Right renal cortex interstitium (tissue), 3 donors: ENCODE measurements at places on chromosomes 12 and 14.

- no peak for DNase-seq
Observed at GRCh38 chr12:19298836-19299605, 140.3 kb upstream of the AEBP2 start.

DNA sequence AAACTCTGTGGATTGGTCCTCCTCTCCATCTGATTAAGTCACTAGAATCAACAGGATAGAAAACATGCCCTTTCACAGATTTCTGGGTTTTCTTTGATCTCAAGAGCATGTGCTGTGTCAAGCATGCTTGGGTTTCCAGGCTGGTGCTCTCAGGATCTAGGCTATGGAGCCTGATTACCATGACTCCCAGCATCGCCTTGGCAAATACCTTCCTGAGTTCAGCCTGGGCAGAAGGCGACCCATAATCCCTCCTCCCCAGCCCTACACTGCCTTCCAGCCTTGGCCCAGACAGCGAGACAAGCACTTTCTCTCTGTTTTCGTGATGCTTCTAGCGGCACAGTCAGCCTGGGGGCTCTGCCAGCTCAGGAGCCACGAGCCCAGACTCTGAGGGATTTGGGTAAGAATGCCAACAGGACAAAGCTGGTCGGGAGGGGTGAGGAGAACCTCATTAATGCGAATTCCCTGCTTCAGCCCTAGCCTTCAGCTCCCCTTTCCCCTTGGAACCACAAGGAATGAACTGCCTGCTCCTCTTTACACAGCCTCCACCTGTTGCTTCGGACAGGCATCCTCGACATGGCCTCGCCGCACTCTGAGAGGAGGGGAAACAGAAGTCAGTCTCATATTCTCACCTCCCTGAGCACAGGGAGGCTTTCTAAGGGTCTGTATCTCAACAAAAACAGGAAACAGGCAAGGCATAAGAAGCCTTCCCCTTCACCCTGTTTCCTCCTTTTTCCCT, 227.1 kb downstream of the MSRB3 start:
- no peak for DNase-seq

- DNase-seq, result no peak
Observed at GRCh38 chr14:63874223-63874622, 21.4 kb downstream of the SYNE2 start.

DNA sequence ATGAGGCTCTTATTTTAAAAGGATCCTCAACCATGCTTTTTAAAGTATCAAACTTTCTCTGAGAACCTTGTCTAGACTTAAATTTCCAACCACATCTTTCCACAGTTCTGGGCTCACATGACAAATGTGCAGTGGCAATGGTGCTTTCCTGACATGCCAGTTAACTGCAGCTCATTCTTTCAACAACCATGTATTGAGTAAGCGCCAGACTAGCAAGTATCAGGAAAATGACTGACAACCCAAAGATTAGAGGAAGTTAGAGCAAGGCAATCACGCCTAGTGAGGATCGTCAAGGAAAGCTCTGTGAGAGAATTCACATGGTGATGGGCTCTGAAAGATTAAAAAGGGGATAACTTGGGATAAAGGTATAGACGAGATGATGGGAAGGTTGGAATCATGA, 35.8 kb downstream of the FLVCR2 start:
- DNase-seq, result no peak

GRCh38 chr14:48333221-48333920, 658.0 kb upstream of the MDGA2 start:
- DNase-seq, result no peak

- no peak for DNase-seq
Observed at GRCh38 chr14:35395283-35395682, 9.3 kb downstream of the NFKBIA start.

DNA sequence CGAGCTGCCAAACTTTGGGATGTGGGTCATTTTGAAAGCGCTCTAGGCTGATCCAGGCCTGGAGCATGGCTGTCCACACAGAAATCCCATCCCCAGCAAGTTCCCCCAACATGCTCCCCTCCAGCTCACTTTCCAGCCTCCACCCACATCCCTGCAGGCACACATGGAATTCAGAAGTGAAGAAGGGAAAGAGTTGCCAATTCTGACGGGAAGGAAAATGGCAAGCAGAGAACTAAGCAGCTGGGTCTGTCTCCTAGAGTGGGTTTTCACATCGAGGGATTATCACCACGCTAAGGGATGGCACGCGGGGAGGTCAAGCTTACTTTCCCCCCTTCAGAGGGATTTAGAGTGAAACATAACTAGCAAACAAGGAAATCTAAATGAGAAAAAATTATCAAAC, 142.3 kb downstream of the RIMBP2 start:
- no peak for DNase-seq

DNA sequence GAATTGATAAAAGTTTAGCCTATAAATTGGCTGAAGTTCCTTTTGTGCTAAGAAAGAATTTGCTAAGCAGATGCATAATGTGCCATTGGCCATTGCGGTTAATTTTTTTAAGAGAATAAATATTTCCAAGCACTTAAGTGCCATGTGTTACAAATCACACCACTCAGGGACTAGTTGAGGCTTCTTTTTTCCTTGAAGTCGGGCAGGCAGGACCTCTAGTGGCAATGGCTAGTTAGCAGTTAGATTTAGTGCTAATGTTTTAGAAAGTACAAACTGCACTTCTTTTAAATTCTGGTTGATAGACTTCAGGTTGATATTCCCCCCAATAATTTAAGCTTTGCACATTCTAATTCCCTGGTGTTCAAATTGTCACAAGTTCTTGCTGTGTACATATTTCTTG, 294.3 kb downstream of the APAF1 start:
- no peak for DNase-seq

GRCh38 chr12:99916555-99916954, 68.2 kb downstream of the ANKS1B start:
- DNase-seq, result no peak

- no peak for DNase-seq
Observed at GRCh38 chr12:105090361-105090760, 6.1 kb upstream of the ALDH1L2 start.

- DNase-seq, result no peak
Observed at GRCh38 chr14:99578541-99579101, 25.4 kb downstream of the CCDC85C start.

- no peak for DNase-seq
Observed at GRCh38 chr14:22099942-22100763, 426.5 kb upstream of the OR4E1 start.

DNA sequence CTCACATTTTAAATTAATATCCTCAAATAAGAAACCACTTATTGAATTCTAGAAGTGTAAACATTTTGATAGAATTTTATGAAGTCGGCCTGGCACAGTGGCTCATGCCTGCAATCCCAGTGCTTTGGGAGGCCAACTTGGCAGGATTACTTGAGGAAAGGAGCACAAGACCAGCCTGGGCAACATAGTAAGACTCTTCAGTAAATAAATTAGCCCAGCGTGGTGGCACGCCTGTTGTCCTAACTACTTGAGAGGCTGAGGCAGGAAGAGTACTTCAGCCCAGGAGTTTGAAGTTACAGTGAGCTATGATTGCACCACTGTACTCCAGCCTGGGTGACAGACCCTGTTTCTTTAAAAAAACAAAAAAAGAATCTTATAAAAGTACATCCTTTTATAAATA, 8.9 kb upstream of the ZNF410 start:
- no peak for DNase-seq

GRCh38 chr12:115636546-115636945, 640.9 kb downstream of the MED13L start:
- DNase-seq, result no peak

GRCh38 chr12:6214633-6215032, 14.4 kb downstream of the CD9 start:
- DNase-seq, result no peak

DNA sequence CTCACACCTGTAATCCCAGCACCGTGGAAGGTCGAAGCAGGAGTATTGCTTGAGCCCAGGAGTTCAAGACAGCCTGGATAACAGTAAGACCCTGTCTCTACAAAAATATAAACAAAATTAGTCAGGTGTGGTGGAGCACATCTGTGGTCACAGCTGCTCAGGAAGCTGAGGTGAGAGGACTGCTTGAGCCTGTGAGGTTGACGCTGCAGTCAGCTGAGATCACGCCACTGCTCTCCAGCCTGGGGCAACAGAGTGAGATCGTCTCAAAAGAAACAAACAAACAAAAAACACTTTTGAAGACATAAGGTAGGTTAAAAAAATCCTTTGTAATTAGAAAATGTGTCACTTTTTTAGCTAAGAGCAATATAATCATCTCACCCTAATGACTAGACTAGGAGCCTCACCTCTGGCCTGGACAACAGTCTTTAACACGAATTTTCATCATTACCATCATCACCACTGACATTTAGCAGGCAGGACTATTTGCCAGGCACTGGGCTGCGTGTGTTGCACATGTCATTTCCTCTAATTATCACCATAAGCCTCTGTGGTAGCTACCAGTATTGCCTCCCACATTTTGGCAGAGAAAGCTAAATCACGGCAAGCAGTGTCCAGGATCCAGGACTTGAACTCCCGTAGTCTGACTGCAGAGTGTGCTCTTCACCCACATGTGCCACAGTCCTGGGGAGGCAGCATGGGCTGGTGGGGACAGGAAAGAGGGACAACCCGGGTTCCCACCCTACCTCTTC, 4.6 kb upstream of the SYCP3 start:
- DNase-seq, result no peak

DNA sequence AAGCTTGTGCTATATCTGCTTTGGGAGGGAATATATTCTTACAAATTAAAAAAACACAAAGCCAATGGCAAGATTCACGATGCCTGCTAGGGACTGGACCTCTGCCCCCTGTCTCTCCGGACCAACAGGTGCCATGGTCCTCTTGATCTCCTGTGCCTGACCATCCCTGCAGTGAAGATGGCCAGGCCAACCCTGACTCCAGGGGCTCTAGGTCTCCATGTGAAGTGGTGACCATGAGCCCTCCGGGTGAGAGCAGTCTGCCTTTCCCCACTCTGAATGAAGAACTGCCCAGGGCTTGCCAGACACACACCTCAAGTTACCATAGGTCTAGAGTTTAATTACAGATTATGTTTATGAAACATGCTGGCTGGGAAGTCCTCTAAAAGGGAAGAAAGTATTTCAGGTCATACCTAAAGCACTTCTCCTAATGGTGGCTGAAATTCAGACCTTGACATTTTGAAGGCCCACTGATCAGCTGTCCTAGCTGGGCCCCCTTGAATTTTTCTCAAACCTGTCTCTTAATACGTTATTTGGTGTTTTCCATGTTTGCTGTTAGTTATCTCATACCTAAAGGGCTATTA, 1.4 kb downstream of the ARHGDIB start:
- no peak for DNase-seq

GRCh38 chr14:24875203-24875838, 174.6 kb downstream of the STXBP6 start:
- DNase-seq, result no peak

- no peak for DNase-seq
Observed at GRCh38 chr14:33110737-33111443, 172.2 kb downstream of the NPAS3 start.

- DNase-seq, result no peak
Observed at GRCh38 chr12:27384261-27384590, 51.6 kb downstream of the BMAL2 start.

DNA sequence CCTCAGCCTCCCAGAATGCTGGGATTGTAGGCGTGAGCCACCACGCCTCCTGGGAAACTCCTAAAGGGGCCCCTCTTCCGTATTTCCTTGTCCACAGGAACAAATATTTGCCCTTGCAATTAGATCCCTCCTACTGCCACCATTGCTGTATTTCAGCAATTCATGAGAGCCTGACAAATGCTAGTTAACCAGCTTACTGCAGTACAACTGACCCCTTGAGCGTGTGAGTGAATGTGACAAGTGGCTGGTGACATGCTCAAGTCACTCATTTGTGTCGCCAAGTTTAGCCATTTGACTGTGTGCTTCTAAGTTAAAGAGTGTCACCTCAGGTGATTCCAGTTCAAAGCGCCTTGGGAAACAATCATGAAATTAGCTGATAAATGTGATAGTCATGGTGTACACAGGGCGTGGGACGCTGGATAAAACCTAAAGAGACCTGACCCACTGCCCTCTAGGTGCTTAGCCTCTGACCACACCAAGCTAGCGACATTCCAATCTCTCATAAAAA, 56.1 kb upstream of the MAP1LC3B2 start:
- DNase-seq, result no peak

DNA sequence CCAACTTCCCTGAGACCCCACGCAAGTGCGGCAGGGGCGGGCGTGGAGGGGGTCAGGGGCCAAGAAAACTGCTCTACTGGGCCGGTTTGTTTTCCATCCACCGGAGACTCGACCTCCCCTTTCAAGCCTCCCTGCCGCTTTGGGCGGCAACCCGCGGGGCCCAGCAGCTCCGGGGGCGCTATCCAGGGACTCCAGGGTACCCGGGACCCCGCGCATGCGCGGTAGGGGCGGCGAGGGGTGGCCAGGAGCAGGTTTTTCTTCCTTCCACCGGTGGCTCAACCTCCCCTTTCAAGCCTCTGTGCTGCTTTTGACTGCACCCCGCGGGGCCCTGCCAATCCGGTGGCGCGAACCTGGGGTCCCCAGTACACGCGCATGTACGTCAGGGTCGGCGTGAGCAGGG, 323.5 kb downstream of the ALG10 start:
- no peak for DNase-seq

GRCh38 chr14:56150645-56151345, 32.6 kb downstream of the PELI2 start:
- DNase-seq, result no peak

DNA sequence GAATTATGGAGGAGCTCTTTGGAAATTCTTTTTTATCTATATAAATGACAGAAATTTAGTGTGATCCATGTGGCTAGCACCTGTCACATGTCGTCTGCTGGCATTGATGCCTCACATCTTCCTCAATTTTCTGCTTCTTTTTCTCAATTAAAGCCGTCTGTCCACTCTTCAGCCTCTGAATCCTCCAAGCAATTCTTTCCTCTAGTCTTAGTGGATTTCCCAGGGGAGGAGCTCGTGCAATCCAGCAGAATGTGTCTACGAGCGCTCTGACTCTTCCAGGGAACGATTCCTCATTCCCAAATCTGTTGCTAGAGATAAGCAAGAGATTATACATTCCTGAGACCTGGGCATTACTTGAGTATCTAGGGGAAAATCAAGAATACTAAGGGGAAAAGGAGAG, 176.6 kb downstream of the EMP1 start:
- no peak for DNase-seq

GRCh38 chr12:120479458-120479857, 9.9 kb upstream of the SRSF9 start:
- no peak for DNase-seq

DNA sequence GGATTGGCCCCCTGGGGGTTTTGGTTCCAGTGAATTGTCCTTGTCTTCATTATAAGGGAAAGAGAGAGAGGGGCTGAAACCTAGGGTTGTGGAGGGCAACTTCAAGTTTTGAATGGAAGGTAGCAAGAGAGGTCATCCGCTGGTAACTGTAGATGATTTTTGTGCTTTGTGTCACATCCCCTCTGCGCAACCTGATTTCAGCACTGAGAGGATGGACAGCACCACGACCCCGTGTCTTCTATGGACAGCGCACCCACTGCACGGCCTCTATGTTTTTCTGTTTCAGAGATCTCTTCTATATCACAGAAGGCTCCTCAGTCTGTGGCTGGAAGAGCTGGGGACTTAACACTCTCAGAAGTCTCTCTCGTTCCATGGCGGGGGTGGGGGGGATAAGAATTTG, 127.0 kb upstream of the RPH3A start:
- peak; percentile 26 for DNase-seq
